ENCODE measurements at places on chromosomes 16 and 17. TPM values are rescaled to one million over a fixed set of nuclear protein-coding genes. Genes with fewer than 3 reads are reported as not detected.

Gene KCNH6
- total RNA-seq = not detected

Gene COX10
- total RNA-seq = 13.9 TPM

Gene TMED6
- 0.22 TPM for total RNA-seq

Gene GGT6
- 0.04 TPM for total RNA-seq

- DNase-seq = no peak
These were observed 22.0 kb downstream of the ADCY9 start for GRCh38 chr16:4094127-4094773.
